ENCODE measurements at places on chromosomes 13 and 19. TPM values are rescaled to one million over a fixed set of nuclear protein-coding genes. Genes with fewer than 3 reads are reported as not detected.

CEACAM20 gene
- total RNA-seq, result not detected

PRDX2 gene
- 0.41 TPM for total RNA-seq

CNN2 gene
- total RNA-seq, result 59.4 TPM

PNMA8B gene
- not detected for total RNA-seq

KIR2DL3 gene
- not detected for total RNA-seq

PSG1 gene
- total RNA-seq, result 0.39 TPM

CARS2 gene
- 43.8 TPM for total RNA-seq

RAP2A gene
- total RNA-seq, result 4.7 TPM

ZNF568 gene
- 1.2 TPM for total RNA-seq

CCL25 gene
- total RNA-seq, result not detected

PTH2 gene
- total RNA-seq, result not detected

NPAS1 gene
- total RNA-seq, result 6.0 TPM

NLRP4 gene
- not detected for total RNA-seq

F10 gene
- total RNA-seq, result not detected
